ENCODE measurements at places on chromosomes 7 and 10. TPM values are rescaled to one million over a fixed set of nuclear protein-coding genes. Genes with fewer than 3 reads are reported as not detected.

Gene GHRHR
- total RNA-seq, result not detected

Gene ANK3
- 3.1 TPM for total RNA-seq

Gene ACSL5
- total RNA-seq, result 64.8 TPM

Gene NKX1-2
- total RNA-seq, result not detected

Gene SPDYE11
- total RNA-seq, result not detected

Gene C10orf67
- not detected for total RNA-seq

Gene CTAGE4
- not detected for total RNA-seq

Gene TRAPPC14
- total RNA-seq, result 4.7 TPM

Gene HOGA1
- total RNA-seq, result 0.07 TPM

Gene C10orf95
- total RNA-seq, result not detected

Gene ARL4A
- total RNA-seq, result 27.4 TPM

Gene PPP1R17
- total RNA-seq, result not detected

Gene HOXA2
- total RNA-seq, result 1.1 TPM

Gene LLCFC1
- total RNA-seq, result not detected

Gene ZNF503
- 2.1 TPM for total RNA-seq

Gene SUN3
- total RNA-seq, result not detected

Gene GOLGA7B
- total RNA-seq, result 0.05 TPM

Gene CALML5
- not detected for total RNA-seq

Gene COL26A1
- total RNA-seq, result not detected

Gene MEPCE
- 42.4 TPM for total RNA-seq

Gene LRIT1
- not detected for total RNA-seq

Gene ITPRID1
- total RNA-seq, result not detected

Gene ADARB2
- total RNA-seq, result 0.10 TPM

Gene MEIG1
- not detected for total RNA-seq

Gene WNT8B
- not detected for total RNA-seq

Gene CPA5
- total RNA-seq, result not detected

Gene VPS41
- 24.5 TPM for total RNA-seq

Gene GPR15LG
- not detected for total RNA-seq

Gene CUBN
- total RNA-seq, result 6.8 TPM

Gene ASAH2
- total RNA-seq, result 0.64 TPM

Gene RNF32
- 0.39 TPM for total RNA-seq

Gene FAM25A
- not detected for total RNA-seq

Gene MYO3A
- total RNA-seq, result not detected

Gene GIMAP6
- 89.9 TPM for total RNA-seq

Gene KEL
- not detected for total RNA-seq

Gene FAM241B
- 0.30 TPM for total RNA-seq

Gene RAB18
- total RNA-seq, result 36.3 TPM

Gene TMEM26
- not detected for total RNA-seq

Gene EN2
- total RNA-seq, result not detected

Gene OPN4
- not detected for total RNA-seq

Gene PRSS37
- total RNA-seq, result not detected

Gene ANKRD30A
- not detected for total RNA-seq

Gene LRRC61
- total RNA-seq, result 1.00 TPM

Gene AKR1C4
- total RNA-seq, result not detected

Gene PNLIPRP3
- not detected for total RNA-seq

Gene MYH16
- 0.64 TPM for total RNA-seq

Gene AKR1C8
- not detected for total RNA-seq

Gene IFIT5
- 17.1 TPM for total RNA-seq

Measured in mammary microvascular endothelial cell (primary cell).